Stimulated activated CD8-positive, alpha-beta memory T cell treated with anti-CD3 and anti-CD28 coated beads, Interleukin-7, amount 100 ng/mL, for 1 hour (primary cell): ENCODE measurements at places on chromosomes 6 and 20.
A peak's percentile ranks its signal among the peaks of the same experiment; 100 is the strongest.

- no peak for DNase-seq
Observed at GRCh38 chr6:163294734-163295133, 119.8 kb upstream of the QKI start.

GRCh38 chr20:40894237-40894630 lies 134.4 kb upstream of the TOP1 start:
- DNase-seq, result no peak

DNA sequence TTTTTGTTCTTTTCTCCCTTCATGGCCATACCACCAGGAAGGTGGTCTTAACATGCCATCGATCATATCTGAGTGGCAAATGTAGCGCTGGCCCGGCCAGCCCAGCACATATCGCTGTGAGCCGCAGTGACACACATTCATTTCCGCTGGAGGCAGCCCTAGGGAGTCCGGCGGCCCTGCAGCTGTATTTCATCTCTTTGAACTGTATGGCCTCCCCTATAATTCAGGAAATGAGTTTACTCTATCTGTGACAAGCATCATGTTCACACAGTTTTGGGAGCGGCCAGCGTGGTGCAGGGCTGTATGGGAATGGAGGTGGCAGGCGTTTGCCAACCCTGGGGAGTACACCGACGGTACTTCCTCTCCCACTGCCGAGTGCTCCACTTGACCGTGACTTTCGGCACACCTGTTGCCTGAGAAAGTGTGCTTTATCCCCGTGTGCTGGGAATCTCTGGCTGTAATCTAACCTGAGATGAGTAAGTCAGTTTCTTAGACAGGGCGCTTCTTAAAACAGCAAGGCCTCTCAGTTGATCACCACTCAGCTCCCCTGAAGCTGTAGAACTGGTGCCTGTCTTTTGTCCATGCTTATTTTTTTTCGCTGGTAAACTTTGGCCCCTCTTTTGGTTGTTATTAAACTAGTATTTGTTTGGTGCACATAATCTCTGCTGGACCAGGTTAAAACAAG lies 257.1 kb upstream of the TAB2 start:
- peak; percentile 23 for DNase-seq

DNA sequence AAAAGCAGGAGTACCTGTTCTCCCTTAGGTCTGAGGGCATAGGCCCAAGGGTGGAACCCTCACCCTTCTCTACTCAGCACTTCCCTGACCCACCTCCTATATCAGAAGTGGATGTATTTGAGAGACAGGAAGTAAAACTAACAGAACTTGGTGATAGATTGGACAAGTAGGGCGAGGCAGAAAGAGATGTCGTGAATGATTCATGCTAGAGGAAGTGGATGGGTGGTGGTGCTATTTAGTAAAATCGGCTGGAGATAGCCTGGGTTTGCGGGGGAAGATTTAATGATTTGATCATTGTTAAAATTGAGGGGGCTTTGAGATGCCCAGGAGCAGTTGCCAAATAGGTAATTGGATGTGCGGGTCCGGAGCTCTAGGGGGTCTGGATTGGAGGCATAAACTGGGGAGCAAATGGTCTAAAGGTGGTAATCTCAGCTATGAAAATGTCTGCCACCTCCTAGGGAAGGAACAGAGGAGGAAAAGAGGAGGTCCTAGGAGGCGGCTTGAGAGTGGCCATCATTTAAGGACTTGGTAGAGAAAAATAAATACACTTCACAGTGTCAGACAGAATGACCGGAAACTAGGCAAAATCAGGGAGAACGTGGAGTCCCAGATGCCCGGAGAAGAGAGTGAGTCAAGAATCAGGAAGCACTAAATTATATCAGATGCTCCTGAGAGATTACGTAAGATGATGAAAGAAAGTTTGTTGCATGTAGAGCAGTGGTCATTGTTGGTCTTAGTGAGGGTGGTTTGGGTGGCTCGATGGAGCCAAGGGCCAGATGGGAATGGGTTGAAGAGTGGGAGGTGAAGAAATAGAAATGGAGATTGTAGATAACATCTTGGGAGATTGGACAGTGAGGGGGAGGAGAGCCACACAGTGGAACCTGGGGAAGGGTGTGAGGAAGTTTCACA lies 142.0 kb downstream of the CEP57L1 start:
- DNase-seq, result no peak

DNA sequence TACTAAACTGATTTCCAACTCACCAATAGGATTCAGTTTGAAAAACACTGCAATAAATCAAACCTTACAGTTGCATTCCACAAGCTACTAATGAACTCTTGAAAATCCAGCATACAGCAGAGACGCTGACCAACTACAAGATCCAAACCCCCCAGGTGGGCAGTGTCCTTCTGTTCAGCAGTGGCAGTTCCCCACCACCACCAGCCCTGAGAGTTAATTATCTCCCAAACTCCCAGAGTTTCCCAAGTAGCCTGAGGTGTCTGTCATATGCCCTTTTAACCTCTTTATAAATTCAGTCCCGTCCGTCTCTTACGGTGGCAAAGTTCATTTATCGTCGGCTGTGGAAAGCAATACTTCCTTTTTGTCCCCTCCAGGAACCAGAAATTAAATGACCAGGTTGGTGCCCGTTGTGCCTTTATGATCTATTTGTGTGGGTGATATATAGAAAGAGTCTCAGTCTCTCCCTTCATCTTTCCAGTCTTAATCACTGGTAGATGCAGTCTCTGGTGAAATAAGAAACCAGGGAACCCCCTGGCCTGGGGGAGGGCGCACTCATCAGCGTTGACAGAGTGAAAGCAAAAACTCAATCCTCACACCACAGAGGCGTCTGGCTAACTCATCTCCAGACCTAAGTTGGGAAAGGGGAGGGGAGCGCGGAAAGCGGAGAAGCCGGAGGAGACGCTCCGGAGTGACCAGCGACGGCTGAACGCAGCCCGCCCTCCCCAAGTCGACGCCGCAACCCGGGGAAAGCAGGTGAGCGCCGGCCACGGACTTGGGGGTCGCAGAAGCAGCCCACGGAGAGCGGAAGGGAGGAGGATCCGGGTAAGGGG lies 717 bp downstream of the MRPL14 start:
- DNase-seq, result peak; percentile 23

DNA sequence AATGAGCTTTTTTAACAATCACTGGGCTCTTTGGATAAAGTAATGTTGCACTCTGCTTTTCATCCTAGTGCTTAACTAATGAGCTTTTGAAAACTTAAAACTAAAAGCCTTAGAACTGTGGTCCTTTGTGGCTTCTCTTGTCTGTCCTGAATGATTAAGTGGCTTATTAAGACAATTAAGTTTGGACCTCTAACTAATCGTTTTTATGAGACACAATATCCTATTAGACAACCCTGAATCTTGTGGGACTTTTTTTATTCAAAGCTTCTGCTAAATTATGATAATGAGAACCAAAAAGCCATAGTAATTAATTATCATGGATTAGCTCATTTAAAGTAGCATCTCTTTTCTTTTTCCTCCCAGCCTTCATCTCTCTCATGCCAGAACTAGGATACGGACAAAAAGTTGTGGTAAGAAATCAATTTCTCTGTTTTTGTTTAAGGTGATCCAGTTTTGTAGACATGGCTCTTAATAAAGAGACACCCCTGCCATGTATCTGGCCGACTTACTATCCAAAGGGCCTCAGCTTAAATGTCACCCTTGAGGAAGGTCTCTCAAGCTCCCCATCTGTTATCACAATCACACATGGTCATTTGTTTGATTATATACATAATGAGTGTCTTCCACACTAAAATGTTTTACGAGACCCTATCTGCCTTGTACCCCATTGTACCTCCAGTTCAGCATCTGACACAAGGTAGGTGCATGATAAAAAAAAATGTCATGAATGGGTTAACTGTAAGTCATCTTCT lies 384.4 kb upstream of the IRAK1BP1 start:
- DNase-seq, result no peak

DNA sequence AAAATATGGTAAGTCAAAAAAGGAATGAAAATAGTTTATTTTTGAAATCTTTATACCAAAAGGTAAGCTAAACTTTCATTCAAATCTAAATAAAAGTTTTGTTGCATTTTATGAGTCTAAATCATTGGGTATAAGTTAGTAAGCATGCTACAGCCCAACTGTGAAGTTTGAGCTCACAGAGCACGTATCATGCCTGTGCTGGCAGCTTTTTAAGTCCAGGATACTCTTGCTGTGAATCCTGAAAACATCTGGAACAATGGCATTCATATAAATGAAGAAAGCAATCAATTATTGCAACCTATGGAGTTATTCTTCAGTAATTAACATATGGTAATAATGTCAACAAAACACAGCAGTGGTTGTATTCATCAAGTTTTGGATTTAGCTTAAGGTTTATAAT lies 656.9 kb downstream of the RFPL4B start:
- DNase-seq, result no peak

GRCh38 chr20:26169506-26169905 lies 472.9 kb upstream of the ZNF337 start:
- DNase-seq, result no peak

DNA sequence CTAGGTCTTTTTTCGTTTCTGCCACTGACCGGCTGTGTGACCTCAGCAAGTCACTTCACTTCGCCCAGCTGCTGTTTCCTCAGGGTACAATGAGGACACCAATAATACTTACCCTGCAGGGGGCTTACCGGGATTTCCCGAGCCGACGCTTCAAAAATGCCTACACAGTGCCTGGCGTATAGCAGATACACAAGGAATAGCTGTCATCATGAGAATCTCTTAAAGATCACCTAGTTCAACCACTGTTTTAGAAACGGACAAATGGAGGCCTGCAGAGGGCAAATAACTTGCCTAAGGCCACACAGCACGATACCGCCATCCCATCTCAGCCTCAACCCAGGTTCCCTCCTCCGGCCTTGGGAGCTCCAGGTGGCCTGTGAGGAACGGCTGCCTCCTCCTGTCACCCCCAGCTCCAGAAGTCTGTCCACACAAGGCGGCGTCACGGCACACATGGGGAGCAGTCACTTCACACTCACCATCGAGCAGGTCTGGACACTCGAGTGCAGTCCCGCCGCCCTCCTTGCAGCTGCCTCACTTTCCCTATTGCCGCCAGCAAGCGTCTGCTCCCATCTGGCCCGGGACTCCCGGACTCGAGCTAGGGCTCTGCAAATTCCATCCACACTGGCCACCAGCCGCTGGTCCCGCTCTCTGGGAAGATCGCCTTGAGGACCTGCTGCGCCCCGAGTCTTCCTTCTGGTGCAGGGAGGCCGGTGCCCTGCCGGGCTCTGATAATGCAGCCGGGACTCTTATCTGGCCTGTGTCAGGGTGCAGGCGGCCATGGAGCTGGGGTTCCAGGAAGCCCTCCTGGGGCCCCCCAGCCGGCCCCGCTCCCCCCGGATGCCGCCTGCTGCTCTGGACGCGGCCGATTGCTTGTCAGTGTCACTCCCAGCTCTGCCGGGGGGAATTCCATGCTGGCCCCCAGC lies at the start of gene RIPOR3:
Gene RIPOR3 (minus strand): TSS at position 893 of the 923 bp plus-strand sequence. CDS start 414 bp downstream, at position 479.
- DNase-seq, result no peak

GRCh38 chr6:167706313-167707109 lies 120.2 kb upstream of the AFDN start:
- no peak for DNase-seq

DNA sequence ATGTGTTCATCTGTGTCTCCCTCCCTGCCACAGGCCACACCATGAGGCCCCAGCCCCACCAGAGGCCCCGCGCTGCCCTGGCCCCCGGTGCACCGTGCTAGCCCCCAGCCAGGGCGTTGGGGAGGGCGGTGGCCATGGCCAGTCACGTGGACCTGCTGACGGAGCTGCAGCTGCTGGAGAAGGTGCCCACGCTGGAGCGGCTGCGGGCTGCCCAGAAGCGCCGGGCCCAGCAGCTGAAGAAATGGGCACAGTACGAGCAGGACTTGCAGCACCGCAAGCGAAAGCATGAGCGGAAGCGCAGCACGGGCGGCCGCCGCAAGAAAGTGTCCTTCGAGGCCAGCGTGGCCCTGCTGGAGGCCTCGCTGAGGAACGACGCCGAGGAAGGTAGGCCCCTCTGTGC lies 30.3 kb downstream of the PPP1R16B start:
- DNase-seq, result no peak

- no peak for DNase-seq
Observed at GRCh38 chr20:34410336-34410735, 47.3 kb downstream of the ITCH start.

GRCh38 chr20:815914-816606 lies 17.5 kb upstream of the FAM110A start:
- DNase-seq, result peak; percentile 52

DNA sequence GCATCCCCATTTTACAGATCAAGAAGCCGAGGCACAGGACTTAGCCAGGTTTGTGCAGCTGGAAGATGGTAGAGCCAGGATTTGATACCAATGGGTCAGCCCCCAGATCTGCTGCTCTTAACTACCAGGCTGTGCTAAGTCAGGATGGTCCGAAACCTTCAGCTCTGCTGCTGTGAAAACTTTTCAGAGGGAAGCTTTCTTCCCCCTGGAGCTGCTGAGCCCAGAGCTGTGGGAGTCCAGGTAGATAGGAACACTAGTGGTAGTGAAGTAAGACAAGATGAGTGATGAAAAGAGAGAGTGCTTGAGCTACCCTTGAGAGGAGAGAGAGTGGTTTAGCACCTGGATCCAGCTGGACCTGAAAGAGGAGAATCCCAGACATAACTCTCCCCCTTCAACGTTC lies 230.8 kb downstream of the CDH4 start:
- DNase-seq, result no peak

DNA sequence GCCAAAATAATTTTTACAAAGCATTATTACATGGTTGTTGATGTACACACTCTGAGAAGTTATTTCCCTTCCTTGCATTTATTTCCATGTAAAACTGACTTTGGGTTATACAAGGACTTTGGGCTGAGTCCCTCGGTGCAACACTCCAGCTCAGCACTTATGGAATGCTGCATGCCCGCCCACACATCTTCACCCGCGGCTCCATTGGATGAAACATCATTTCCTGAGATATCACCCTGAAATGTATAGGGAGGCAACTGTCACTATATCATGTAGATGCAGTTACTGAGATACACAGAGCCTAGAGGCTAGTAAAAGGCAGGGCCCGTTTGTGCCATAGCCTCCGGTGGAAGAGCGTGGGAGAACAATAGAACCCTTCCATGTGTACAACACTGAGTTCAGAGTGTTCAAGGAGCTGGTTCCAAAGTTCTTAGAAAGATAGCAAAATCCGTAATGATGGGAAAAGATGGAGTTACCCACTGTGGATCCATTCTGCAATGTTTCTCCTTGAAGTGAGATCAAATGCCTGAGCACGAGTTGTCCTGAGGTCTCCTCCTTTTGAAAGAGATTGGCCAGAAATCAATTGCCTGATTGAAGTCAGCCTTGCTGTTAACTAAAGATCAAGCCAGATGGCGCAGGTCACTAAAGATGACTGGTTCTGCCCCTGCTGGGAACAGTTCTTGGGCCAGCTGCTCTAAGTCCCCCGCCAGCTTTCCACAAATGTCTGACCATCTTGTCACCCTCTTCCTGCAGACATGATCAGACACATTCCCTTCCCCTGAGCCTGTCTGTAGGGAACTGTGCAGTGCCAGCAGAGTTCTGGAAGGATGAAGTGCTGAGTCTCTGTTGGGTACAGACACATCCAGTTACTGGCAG lies 100.9 kb upstream of the IYD start:
- no peak for DNase-seq

- DNase-seq, result no peak
Observed at GRCh38 chr6:24766680-24767462, 7.9 kb upstream of the GMNN start.

DNA sequence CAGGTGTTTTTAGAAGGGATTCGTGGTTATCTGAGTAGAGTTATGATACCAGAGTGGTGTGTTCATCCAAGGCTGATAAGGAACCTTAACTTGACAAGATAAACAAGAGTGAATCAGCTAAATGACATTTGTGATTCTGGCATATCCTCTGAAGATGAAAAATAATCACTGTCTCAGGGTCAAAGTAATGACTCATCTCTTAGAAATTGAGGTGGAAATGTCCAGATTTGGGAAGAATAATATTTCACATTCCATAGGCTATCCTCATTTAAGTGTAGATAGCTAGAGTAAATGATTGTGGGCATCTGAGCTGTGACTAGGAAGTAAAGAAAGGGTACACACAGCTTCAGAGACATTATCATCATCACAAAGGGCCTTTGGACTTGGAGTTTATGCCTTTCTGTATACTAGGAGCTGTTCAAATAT lies 255.7 kb downstream of the GJA1 start:
- no peak for DNase-seq
